ENCODE measurements at places on chromosomes 13 and 19. TPM values are rescaled to one million over a fixed set of nuclear protein-coding genes. Genes with fewer than 3 reads are reported as not detected.

ZNF525 gene
- polyA plus RNA-seq: 4.1 TPM

SUGP1 gene
- polyA plus RNA-seq: 29.5 TPM

SMIM7 gene
- 68.0 TPM for polyA plus RNA-seq

- H3K27me3 ChIP-seq: no peaks in the 10 kb centered on the region
- DNase-seq: no peak
- no peak overlapping the region for H3K4me3 ChIP-seq
- no peak overlapping the region for H3K27ac ChIP-seq
- peaks cover 5% of the 10 kb centered on the region for H3K4me1 ChIP-seq
Observed at GRCh38 chr13:113969311-113969972, 4.4 kb downstream of the C13orf46 start.

DNA sequence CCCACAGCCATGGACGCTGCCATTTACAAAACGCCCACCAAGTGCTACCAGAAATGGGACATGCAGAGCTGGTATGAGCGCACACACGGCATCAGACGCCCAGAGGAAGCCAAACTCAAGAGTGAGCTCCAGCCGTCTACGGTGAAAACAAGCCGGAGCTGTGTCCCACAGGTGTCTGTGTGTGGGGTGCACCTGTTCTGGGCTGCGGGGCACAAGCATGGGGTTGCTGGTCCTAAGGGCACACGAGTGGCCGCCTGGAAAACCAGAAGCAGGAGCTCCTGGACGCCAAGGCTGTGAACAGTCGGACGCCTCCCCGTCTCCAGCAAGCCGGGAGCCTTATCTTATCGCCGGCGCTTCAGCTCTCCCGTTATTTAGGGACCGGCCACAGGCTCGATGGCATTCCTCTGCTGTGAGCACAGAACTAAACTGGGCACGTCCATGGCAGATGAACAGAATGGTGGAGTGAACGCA is 1.3 kb downstream of the ADPRHL1 start:
- no peaks in the 10 kb centered on the region for H3K36me3 ChIP-seq
- no peaks in the 10 kb centered on the region for H3K27me3 ChIP-seq
- H3K4me1 ChIP-seq: peaks cover 5% of the 10 kb centered on the region
- DNase-seq: peak; percentile 28
- H3K4me3 ChIP-seq: no peak overlapping the region

GRCh38 chr13:110626521-110626920 is 11.2 kb downstream of the NAXD start:
- H3K36me3 ChIP-seq: peaks cover 3% of the 10 kb centered on the region
- DNase-seq: no peak
- H3K27me3 ChIP-seq: no peaks in the 10 kb centered on the region
- no peaks in the 10 kb centered on the region for H3K4me1 ChIP-seq
- H3K27ac ChIP-seq: no peak overlapping the region
- H3K4me3 ChIP-seq: no peak overlapping the region

GRCh38 chr13:109818886-109819285 is 32.5 kb upstream of the IRS2 start:
- peaks cover 4% of the 10 kb centered on the region for H3K27me3 ChIP-seq
- H3K27ac ChIP-seq: no peak overlapping the region
- no peaks in the 10 kb centered on the region for H3K36me3 ChIP-seq

DNA sequence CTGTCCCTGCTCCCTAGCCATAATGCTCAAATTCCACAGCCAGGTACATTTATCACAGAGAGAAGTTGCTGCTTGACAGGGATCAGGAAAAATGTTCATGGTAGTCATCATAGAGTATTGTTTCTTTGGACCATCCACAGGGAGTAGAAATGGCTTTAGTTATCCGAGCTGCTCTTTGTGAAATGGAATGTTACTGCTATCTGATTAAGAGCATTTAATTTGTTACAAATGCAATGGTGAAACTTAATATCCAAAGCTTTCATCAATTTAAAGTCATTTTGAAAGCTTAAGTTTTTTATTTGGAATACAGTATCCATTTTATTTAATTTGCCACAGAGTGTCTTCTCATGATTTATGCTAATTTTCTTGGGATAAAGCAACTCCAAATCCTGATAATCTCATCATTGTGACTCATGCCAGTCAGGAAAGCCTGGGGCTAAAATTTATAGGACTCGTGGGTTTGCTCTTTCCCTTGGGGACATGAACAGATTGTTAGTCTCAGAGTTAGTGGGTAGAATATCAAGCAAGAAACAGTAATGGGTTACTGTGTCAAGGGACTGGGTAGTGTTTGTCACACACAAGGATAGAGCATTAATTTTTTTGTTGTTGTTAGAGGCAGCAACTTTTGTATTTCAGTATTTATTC is 59.8 kb downstream of the SCEL start:
- H3K4me3 ChIP-seq: no peak overlapping the region
- H3K36me3 ChIP-seq: no peaks in the 10 kb centered on the region
- DNase-seq: no peak
- H3K27me3 ChIP-seq: no peaks in the 10 kb centered on the region
- H3K4me1 ChIP-seq: no peaks in the 10 kb centered on the region

DNA sequence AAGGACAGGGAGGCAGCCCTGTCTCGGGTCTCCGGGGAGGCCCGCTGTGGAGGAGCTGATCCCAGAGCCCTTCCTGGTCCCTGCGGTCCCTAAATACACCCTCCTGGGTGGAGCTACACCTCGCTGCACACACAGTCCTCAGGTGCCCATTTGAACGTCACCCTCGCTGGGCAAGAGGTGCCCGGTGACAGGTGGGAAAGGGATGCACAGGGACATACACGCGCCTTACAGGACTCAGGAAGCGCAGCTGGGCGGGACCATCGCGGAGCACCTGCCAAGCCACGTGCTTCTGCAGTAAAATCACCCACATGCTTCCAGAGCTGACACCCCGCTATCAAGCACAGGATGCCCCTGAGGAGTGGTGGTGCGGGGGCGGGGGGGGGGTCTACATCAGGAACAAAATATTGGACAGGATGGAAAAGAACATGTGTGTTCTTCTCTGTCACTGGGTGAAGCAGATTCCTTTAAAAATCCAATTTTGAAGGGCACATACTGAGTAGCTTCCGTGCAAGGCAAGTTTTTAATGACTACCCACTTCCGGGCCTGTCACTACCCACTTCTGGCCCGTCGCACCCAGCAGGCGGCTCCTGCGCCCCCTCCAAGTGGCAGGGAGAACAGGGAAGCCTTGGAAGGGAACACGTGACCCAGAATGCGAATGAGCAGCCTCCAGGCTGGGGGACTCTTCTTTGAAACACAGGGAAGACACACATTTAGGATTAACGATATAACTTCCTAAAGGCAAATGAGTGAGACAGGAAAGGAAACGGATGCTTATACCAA is 78.9 kb downstream of the COL4A1 start:
- peaks cover 11% of the 10 kb centered on the region for H3K4me1 ChIP-seq
- peak overlapping the region; percentile 11 for H3K27ac ChIP-seq
- H3K4me3 ChIP-seq: no peak overlapping the region
- H3K36me3 ChIP-seq: no peaks in the 10 kb centered on the region
- no peak for DNase-seq

DNA sequence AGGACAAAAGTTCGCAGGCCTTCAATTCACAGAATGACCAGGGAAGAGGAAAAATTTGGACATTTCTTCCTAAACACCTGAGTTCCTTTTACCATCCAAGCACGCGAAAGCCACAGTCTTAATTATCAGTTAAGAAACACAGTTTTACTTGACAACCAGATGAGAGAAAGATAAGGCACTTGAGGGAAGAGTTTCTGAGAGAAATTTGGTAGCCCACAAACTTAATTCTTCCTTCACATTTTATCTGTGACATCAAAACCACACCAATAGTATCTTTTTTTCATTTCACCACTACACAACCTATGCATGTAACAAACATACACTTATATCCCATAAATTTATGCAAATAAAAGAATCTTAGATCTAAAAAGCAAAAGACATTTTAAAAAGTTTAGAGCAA is 326.6 kb downstream of the MZT1 start:
- no peak for DNase-seq
- no peak overlapping the region for H3K27ac ChIP-seq
- H3K36me3 ChIP-seq: no peaks in the 10 kb centered on the region
- H3K4me3 ChIP-seq: no peak overlapping the region

GRCh38 chr19:2494447-2495129 is 18.7 kb downstream of the GADD45B start:
- no peaks in the 10 kb centered on the region for H3K36me3 ChIP-seq
- peaks cover 3% of the 10 kb centered on the region for H3K27me3 ChIP-seq
- DNase-seq: peak; percentile 76
- H3K27ac ChIP-seq: peak overlapping the region; percentile 91
- H3K4me1 ChIP-seq: peaks cover 28% of the 10 kb centered on the region
- peak overlapping the region; percentile 31 for H3K4me3 ChIP-seq

GRCh38 chr13:40494946-40495620 is 171.4 kb downstream of the FOXO1 start:
- no peak overlapping the region for H3K27ac ChIP-seq
- no peak for DNase-seq
- H3K4me3 ChIP-seq: no peak overlapping the region
- no peaks in the 10 kb centered on the region for H3K27me3 ChIP-seq
- no peaks in the 10 kb centered on the region for H3K36me3 ChIP-seq

- H3K27me3 ChIP-seq: no peaks in the 10 kb centered on the region
- H3K27ac ChIP-seq: peak overlapping the region; percentile 88
- peak; percentile 94 for DNase-seq
- no peak overlapping the region for H3K4me3 ChIP-seq
- peaks cover 25% of the 10 kb centered on the region for H3K36me3 ChIP-seq
Observed at GRCh38 chr19:35757231-35757748, 461 bp upstream of the HSPB6 start.

DNA sequence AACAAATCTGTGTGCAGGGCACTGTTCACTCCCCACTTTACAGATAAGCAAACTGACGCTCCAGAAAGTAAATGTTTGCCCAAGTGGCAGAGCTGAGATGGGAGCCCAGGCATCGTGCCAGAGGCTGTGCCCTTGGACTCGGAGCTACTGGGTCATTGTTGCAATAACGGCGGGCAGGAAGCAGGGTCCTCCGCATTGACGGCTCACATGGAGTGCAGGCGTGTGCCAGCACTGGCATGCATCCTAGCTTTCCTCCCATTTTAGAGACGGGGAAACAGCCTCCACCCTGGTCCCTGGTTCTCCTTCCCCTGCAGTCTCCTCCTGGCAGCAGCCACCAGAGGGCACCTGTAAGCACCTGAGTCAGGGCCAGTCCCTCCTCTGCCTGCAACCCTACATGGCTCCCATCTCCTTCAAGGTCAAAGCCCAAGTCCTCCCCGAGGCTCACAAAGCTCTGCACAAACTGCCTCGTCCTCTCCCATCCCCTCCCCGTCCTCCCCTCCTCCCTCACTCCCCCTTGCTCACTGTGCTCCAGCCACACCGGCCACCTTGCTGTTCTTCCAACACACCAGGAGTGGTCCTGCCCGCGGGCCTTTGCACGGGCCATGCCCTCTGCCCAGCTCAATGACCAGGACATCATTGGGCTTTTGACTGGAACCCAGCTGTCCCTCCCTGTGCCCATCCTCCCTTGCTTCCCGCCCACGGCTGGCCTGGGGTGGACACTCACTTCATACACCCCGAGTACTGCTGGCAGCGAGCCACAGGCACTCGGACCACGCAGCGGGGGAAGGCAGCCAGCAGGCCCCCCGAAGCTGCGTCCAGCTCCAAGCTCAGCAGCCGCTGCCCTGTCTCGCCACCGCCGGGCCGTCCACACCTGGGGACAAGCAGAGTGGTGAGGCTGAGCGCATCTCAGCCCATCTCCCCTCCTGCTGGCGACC is 7.7 kb upstream of the LRG1 start:
- peaks cover 37% of the 10 kb centered on the region for H3K36me3 ChIP-seq
- H3K27me3 ChIP-seq: no peaks in the 10 kb centered on the region
- no peak overlapping the region for H3K4me3 ChIP-seq
- H3K27ac ChIP-seq: no peak overlapping the region
- DNase-seq: no peak
- H3K4me1 ChIP-seq: no peaks in the 10 kb centered on the region

DNA sequence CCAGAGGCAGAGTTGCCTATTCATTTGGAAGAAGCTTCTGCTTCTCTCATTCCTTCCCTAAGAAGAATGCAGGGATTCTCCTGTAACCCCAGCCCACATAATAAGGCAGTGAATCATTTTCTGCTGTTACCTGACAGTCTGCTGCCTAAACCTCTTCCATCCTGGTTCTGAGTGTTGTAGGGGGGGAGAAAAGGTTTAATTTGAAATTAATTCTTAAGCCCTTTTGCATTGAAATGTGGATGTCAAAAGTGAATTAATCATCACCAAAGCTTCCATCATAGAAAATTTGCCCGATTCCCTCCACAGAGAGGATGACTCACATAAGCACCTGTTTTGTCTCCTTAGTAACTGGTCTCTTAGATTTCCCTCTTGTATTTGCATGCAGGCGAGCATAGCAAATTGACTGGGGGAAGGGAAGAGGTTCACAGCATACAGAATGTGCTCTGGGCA is 146.7 kb upstream of the FNDC3A start:
- no peak for DNase-seq
- no peaks in the 10 kb centered on the region for H3K27me3 ChIP-seq
- no peaks in the 10 kb centered on the region for H3K4me1 ChIP-seq
- no peak overlapping the region for H3K4me3 ChIP-seq
- H3K27ac ChIP-seq: no peak overlapping the region

- peak within 1 kb of the TSS; percentile 39 for H3K4me3 ChIP-seq
- peak; percentile 84 for DNase-seq
- no peaks in the 10 kb centered on the region for H3K36me3 ChIP-seq
- H3K4me1 ChIP-seq: no peaks in the 10 kb centered on the region
- no peak within 1 kb of the TSS for H3K27ac ChIP-seq
Observed at GRCh38 chr19:33064792-33065550, at the start of gene RHPN2. Gene RHPN2, minus strand, starts transcription at chr19:33064888. Its CDS starts 36 bp downstream, at chr19:33064852.

DNA sequence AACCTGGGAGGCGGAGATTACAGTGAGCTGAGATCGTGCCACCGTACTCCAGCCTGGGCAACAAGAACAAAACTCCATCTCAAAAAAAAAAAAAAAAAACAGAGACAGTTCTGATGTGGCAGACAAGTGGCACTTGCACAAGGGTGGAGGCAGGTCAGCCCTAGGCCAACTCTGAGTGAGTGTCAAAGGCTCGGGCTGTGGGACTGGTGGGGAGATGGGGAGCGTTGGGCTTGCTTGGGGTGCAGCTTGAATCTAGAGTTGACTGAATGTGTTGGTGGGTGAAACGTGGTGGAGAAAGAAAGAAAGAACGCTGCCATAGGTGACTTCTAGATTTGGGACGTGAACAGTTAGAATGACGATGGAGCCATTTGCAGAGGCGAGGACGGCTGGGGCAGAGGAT is 121.3 kb upstream of the SPACA7 start:
- H3K4me1 ChIP-seq: no peaks in the 10 kb centered on the region
- no peaks in the 10 kb centered on the region for H3K36me3 ChIP-seq
- no peak for DNase-seq
- no peaks in the 10 kb centered on the region for H3K27me3 ChIP-seq

- H3K27ac ChIP-seq: peak overlapping the region; percentile 35
- H3K27me3 ChIP-seq: no peaks in the 10 kb centered on the region
- peaks cover 3% of the 10 kb centered on the region for H3K4me1 ChIP-seq
- H3K4me3 ChIP-seq: peak overlapping the region; percentile 5
- peaks cover 2% of the 10 kb centered on the region for H3K36me3 ChIP-seq
Observed at GRCh38 chr19:43575955-43576878, 616 bp downstream of the PINLYP start.

DNA sequence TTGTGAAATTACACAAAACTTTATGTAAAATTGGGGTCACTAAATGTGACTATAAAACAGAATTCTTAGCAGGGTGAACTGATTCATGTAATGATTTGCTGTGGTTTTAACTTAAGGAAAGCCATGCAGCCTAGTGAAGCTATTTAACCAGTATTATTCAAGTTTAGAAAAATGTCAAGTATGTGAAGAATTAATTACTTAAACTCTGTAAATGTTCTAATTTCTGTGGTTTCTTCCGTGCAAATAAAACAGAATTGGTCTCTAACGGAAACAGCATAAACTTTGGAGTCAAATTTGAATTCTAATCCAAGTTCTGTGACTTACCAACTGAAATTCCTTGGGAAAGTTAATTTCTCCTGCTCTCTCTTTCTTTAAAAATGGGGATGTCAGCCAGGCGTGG is 13.3 kb downstream of the CDC16 start:
- H3K4me3 ChIP-seq: no peak overlapping the region
- H3K27me3 ChIP-seq: no peaks in the 10 kb centered on the region
- no peak overlapping the region for H3K27ac ChIP-seq
- no peaks in the 10 kb centered on the region for H3K4me1 ChIP-seq
- peaks cover 44% of the 10 kb centered on the region for H3K36me3 ChIP-seq
- DNase-seq: no peak
